SHP77 (cell line): ENCODE measurements at places on chromosomes 12 and 14.

DNA sequence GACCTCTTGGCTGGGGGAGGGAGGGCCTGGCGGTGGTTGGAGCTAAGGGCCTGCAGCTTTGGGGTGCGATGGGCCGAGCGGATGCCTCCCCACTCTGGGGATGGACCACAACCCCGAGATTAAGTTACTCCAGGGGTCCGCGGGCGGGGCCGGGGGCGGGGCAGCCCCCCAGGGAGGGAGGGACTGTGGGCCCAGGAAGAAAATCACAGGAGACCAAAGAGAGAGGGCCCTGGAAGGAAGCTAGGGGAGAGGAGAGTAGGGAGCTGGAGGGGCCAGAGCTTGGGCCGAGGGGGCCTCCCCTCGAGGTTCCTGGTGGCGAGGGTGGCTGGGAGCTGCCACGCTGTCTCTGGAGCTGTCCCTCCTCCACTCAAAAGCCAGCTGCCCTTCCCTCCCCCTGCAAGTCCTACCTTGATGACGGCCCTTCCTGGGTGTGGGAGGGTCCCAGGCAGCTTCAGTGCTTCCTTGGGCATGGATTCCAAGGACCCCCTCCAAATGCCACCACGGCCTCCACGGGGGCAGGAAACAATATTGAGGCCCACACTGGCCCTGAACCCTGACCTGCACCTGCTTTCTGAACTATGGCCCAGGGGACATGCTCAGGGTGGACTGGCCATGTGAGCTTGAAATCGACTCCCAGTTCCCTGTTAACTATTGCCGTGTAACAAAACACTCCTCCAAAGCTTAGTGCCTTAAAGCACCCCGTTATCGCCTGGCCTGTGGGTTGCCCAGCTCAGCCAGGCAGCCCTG lies 610 bp upstream of the NUDT14 start:
- no peak for DNase-seq

DNA sequence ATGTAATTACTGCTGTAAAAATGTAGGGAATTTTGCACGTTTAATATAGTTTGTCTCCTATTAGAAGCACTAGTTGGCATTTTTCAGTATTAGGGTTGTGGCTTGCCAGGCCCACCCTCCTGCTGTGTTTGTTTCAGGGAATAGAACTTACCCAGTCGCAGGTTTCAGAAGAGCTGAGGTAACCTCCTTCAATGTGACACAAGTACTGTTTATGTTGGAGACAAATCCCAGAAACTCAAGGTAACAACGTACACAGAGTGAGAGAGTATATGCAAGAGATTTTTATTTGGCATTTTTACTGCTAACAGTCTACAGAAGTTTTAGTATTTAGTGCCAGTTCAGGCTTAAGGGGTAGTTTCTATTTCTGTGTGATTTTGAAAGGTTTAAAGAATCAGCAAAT lies 284.3 kb downstream of the RAD51B start:
- DNase-seq: no peak

DNA sequence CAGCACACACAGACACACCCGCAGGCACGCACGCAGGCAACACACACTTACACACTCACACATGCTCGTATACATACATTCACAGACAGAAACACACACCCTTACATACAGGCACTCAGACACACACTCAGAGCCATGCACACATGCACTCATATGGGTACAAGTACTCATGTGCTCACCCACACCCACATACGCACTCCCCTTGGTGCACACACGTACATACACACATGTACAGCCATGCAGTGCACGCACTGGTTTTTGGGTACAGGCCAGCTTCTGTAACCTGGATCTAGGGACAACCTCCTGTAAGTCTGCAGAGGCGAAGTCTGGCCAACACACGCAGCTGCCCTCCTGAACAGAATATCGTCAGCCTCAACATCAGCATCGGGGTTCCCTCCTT lies 221.3 kb upstream of the RTL1 start:
- no peak for DNase-seq

DNA sequence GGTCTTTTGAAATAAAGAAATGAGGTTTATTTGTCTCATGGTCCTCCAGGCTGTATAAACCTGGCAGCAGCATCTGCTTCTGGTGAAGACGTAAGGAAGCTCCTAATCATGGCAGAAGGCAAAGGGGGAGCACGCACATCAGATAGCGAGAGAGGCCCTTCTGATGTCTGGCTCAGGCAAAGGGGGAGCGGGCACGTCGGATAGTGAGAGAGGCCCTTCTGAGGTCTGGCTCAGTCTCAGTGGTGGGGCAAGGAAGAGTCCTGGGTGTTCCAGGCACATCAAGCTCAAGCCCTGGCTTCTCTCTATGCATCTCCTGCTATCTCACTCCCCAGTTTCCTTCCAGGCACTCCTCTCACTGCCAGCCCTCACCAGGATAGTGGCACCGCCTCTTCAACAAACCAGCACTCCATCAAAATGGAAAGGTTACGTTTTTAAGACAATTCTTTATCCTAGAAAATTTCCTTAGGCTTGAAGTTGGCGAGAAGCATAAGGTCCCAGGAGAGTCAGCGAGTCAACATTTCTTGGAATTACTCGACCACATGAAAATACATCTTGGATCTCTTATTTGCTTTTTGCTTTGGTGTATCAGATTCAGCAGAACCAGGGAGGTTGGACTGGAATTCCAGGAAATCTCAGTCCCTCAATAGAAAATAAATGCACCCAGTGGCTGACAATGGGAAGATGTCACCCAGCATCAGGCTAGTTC lies 189.6 kb upstream of the TMEM132C start:
- no peak for DNase-seq

- DNase-seq: no peak
Measured at GRCh38 chr12:123358035-123358434, 6.6 kb downstream of the SBNO1 start.

- DNase-seq: no peak
Measured at GRCh38 chr12:11573880-11574279, 75.6 kb upstream of the ETV6 start.

- no peak for DNase-seq
Measured at GRCh38 chr12:48002414-48002730, 1.9 kb downstream of the COL2A1 start.

GRCh38 chr12:76704693-76705092 lies 59.2 kb upstream of the ZDHHC17 start:
- DNase-seq: no peak

DNA sequence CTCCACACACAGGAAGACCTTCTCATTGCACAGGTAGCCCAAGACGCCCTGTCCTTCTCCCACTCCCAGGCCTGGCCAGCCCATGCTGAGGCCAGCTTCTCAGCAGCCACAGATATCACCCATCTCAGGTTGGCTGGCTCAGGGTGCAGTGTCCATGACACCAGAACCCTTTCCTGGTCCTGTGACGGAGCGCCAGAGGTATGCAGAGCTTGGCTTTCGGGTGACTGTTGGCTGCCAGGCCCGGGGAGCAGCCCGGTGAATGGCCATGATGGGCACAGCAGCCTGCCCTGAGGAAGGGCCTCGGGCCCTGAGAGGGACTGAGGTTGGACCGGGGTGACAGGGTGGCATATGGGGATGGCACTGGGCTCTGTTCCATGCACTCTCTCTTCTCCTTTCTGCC lies 173.4 kb downstream of the TSPAN9 start:
- DNase-seq: no peak

DNA sequence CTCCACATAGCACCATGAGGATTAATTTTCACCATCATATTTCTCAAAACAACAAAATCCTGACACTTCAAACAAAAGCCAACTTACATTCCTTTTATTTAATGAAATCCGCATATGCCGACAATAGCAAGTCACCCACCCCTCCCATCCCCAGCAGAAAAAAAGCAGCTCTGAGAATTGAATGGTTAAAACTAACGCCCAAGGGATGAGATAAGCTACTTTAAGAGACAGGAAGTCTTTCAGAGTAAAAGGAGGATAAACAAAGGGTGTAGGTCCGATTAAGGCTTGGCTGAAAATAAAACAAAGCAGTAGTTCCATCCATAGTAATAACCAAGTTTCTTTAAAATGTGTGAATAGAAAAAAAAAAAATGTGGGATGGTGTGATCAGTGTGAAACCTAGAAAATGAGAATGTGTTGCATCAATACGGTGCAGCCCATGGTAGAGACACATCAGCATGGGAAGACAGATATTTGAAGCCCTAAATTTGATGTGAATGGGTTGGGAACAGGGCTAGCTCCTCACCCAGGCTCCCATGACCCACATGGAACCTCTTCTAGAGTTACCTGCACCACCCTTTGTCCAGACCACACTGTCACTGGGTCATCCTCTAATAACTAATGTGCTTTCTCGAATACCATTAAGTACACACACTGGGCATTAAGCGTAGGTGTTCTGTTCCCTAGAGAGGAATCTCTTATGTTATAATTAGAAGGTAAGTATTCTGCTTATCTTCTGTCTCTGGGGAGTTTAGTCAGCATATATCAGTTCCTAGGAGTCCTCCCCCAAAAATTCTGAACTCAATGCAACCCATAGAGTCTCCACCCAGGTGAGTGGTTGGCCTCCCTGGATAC lies 31.7 kb downstream of the RTRAF start:
- no peak for DNase-seq
